ENCODE measurements at places on chromosomes 5 and 9. TPM values are rescaled to one million over a fixed set of nuclear protein-coding genes. Genes with fewer than 3 reads are reported as not detected.

WHRN gene
- polyA plus RNA-seq = 37.3 TPM

PCDHA9 gene
- not detected for polyA plus RNA-seq

AFAP1L1 gene
- 6.2 TPM for polyA plus RNA-seq

PAEP gene
- not detected for polyA plus RNA-seq

PFN3 gene
- not detected for polyA plus RNA-seq

MAMDC2 gene
- 0.31 TPM for polyA plus RNA-seq

C7 gene
- 3.6 TPM for polyA plus RNA-seq

ZDHHC21 gene
- 2.1 TPM for polyA plus RNA-seq

EIF4EBP3 gene
- 14.9 TPM for polyA plus RNA-seq

FBXW2 gene
- polyA plus RNA-seq = 28.9 TPM

GTF3C5 gene
- 97.8 TPM for polyA plus RNA-seq

GRK6 gene
- polyA plus RNA-seq = 26.9 TPM

KLF9 gene
- 8.4 TPM for polyA plus RNA-seq

Data from brain (organoid and tissue), 16 donors.